Spinal cord (tissue), 10 donors: ENCODE measurements at places on chromosomes 12 and 14. TPM values are rescaled to one million over a fixed set of nuclear protein-coding genes. Genes with fewer than 3 reads are reported as not detected.
A peak's percentile ranks its signal among the peaks of the same experiment; 100 is the strongest.

The GUCY2C gene
- total RNA-seq = 0.10 TPM

GRCh38 chr12:24833513-24833912 is 115.4 kb downstream of the BCAT1 start:
- no peak overlapping the region for H3K4me3 ChIP-seq
- no peaks in the 10 kb centered on the region for H3K27me3 ChIP-seq
- no peaks in the 10 kb centered on the region for H3K4me1 ChIP-seq
- H3K36me3 ChIP-seq = peaks cover 2% of the 10 kb centered on the region

- H3K36me3 ChIP-seq = no peaks in the 10 kb centered on the region
- H3K27me3 ChIP-seq = no peaks in the 10 kb centered on the region
- no peak overlapping the region for H3K27ac ChIP-seq
- no peak for DNase-seq
- no peak overlapping the region for H3K4me3 ChIP-seq
Measured at GRCh38 chr14:92848887-92849286, 54.8 kb downstream of the GOLGA5 start.

DNA sequence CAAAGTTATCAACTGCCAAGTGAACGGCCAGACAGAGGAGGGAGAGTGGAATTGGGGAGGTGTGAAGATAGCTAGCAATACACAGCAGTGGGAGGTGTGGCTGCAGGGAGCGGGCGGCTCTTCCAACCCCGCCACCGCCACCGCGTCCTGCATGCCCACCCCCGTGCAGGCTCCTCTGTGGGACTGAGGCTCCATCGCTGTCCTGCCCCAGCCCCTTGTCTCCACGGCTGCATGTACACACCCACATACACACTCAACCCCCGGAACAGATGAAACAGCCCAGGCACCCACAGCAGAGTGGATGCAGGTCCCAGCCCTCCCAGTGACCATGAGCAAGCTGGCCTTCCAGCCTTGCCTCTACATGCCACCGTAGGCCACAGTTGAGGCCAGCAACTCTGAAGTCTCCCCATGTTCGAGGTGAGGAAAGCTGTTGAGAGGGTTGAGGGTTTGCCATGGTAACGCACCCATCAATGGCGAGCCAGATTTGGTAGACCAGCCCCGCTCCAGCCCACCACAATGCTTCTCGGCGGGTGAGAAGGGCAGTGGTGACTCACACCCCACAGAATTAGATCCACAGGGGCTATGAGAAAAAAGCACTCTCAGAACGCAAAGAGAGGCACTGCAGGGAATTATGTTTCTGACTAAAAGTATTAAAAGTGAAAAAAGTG is 39.3 kb downstream of the PITPNM2 start:
- no peak overlapping the region for H3K27ac ChIP-seq
- H3K4me1 ChIP-seq = peaks cover 70% of the 10 kb centered on the region
- no peaks in the 10 kb centered on the region for H3K27me3 ChIP-seq
- no peak overlapping the region for H3K4me3 ChIP-seq
- H3K36me3 ChIP-seq = peaks cover 8% of the 10 kb centered on the region

GRCh38 chr12:54641089-54641488 is 6.4 kb upstream of the LACRT start:
- DNase-seq = no peak
- H3K4me3 ChIP-seq = no peak overlapping the region
- H3K36me3 ChIP-seq = no peaks in the 10 kb centered on the region
- no peaks in the 10 kb centered on the region for H3K27me3 ChIP-seq
- no peak overlapping the region for H3K27ac ChIP-seq

- peak overlapping the region; percentile 94 for H3K4me3 ChIP-seq
- no peaks in the 10 kb centered on the region for H3K36me3 ChIP-seq
- H3K4me1 ChIP-seq = peaks cover 32% of the 10 kb centered on the region
- peaks cover 3% of the 10 kb centered on the region for H3K27me3 ChIP-seq
- DNase-seq = peak; percentile 91
Measured at GRCh38 chr12:89353188-89353822, 1.0 kb upstream of the DUSP6 start.

The SUOX gene
- 46.1 TPM for total RNA-seq

DNA sequence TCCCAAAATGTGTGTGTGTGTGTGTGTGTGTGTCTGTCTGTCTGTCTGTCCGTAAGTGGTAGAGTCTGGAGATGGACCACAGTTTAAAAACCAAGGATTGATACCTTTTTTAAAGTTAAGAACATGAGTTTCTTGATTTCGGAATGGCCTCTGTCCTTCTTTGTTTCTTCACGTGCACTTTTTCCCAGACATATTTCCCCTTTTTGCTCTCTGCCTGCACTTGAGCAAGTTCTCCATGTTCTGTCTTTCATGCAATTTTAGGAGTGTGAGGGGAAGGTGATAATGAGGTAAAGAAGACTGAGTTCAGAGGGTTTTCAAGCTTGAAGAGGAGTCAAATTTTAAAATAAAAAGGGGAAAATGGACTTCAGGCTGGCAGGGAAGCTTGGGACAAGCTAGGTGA is 12.7 kb downstream of the OLR1 start:
- H3K4me1 ChIP-seq = no peaks in the 10 kb centered on the region
- DNase-seq = no peak
- H3K27ac ChIP-seq = no peak overlapping the region
- no peak overlapping the region for H3K4me3 ChIP-seq

DNA sequence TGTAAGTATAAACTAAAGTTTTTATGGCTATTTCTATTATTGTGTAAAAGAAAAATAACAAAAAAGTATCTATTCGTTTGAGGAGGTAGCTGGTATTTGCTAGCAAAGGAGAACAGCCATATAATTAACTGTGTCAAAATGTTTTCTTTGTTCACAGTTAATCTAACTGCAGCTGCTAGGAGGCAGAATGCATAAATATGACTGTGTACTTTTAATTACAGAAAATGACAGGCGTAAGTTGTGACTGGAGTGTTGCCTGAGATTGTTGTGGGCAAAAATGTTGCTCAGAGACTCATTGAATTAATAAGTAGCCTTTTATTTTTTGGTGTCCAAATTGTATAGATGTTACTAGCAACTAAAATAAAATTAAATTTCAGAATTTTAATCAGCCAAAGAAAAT is 33.5 kb downstream of the PTPRO start:
- peaks cover 4% of the 10 kb centered on the region for H3K4me1 ChIP-seq
- H3K36me3 ChIP-seq = no peaks in the 10 kb centered on the region
- no peak for DNase-seq
- no peaks in the 10 kb centered on the region for H3K27me3 ChIP-seq
- no peak overlapping the region for H3K4me3 ChIP-seq

GRCh38 chr12:44465139-44465538 is 411.0 kb downstream of the NELL2 start:
- no peaks in the 10 kb centered on the region for H3K27me3 ChIP-seq
- no peaks in the 10 kb centered on the region for H3K4me1 ChIP-seq
- no peak overlapping the region for H3K27ac ChIP-seq
- no peak for DNase-seq

- no peak for DNase-seq
- no peak overlapping the region for H3K4me3 ChIP-seq
- H3K27me3 ChIP-seq = no peaks in the 10 kb centered on the region
- no peaks in the 10 kb centered on the region for H3K36me3 ChIP-seq
- H3K27ac ChIP-seq = no peak overlapping the region
Measured at GRCh38 chr12:105986779-105987684, 151.7 kb downstream of the NUAK1 start.

DNA sequence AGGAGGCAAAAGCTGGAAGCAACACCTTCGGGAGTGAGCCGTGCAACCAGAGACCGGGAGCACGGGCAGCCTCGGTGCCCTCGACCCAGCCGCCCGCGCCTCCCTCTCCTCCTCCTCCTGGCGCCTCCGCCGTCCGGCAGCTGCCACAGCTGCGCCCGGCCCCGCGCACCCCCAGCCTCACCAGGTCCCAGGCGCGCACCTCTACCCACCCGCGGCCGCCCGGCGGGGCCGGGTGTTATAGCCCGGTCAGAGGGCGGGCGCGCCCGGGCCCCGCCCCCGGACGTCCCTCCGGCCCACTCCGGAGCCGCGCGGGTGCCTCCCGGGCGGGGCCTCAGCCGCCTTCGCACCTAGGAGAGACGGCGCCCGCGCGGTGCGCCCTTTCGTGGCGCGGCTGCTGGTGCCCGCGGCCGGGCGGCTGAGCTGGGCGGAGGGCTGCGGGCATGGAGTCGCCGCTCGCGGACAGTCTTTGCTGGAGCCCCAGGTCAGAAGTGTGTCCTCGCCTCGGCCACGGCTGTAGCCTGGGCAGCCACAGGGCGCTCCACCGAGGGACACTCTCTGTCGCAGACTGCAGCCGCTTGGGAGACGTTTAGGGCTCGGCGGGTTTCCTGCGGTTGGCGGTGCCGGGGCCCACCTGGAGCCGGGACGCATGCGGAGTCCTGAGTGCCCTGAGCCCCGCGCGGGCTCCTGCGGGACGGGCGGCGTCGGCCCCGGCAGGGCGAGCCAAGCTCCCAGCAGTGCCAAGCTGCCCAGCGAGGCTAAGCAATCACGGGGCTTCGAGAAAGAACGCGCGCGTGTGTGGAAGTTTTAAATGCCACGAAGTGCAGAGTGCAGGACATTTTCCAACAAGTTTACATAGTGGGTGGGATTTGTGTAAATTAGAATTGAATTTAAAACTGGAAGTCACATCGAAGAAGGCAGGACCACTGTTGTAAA is at the start of gene CPM:
Gene CPM, minus strand, starts transcription at position 211 of the 933 bp plus-strand sequence. CDS start 334 bp downstream, outside the sequence.
- H3K36me3 ChIP-seq = no peaks in the 10 kb centered on the region
- peaks cover 10% of the 10 kb centered on the region for H3K4me1 ChIP-seq
- peak; percentile 26 for DNase-seq
- peaks cover 15% of the 10 kb centered on the region for H3K27me3 ChIP-seq

The HOXC9 gene
- total RNA-seq = 8.5 TPM

DNA sequence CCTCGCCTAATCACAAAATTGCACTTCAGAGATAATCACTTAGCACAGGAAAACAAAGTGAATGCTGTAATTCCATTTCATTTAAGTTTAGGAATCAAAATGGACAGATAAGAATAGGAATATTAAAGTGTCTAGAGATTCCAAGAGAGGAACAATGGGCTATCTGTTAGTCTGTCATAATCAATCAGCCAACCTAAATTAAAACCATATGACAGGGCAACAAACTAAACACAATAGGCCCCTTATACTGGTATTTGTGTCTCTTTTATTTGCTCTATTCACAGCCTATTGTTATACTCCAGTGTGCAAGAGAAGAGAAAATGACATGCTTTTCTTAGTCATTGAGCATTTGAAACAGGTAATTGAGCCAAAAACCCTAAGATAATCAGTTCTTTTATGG is 259.4 kb downstream of the PRKD1 start:
- H3K27me3 ChIP-seq = no peaks in the 10 kb centered on the region
- no peak for DNase-seq
- H3K27ac ChIP-seq = no peak overlapping the region
- H3K4me3 ChIP-seq = no peak overlapping the region
- H3K36me3 ChIP-seq = no peaks in the 10 kb centered on the region

The ENDOU gene
- total RNA-seq = 0.50 TPM

DNA sequence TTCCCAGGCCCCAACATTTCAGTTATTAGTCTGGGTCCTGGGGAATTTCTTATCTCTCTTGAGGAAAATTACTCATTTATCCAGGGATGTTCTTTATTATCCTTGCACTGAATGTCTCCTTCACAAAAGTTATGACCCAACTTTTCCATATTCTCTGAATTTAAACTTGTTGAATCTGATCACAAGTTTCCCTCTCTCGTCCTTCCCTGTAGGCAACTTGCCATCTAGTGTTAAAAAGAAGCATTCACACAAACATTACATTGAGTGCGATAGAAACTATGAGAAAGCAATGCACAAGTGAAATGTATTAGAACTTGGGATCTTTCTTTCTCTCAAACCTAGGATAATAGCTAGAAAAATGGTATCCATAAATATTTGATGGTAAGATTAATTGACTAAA is 608.4 kb downstream of the FSCB start:
- DNase-seq = no peak
- H3K27me3 ChIP-seq = no peaks in the 10 kb centered on the region
- H3K4me3 ChIP-seq = no peak overlapping the region
- H3K27ac ChIP-seq = no peak overlapping the region
- no peaks in the 10 kb centered on the region for H3K36me3 ChIP-seq
- H3K4me1 ChIP-seq = no peaks in the 10 kb centered on the region

GRCh38 chr14:53591816-53592215 is 364.8 kb downstream of the BMP4 start:
- H3K4me3 ChIP-seq = no peak overlapping the region
- no peaks in the 10 kb centered on the region for H3K4me1 ChIP-seq
- H3K27me3 ChIP-seq = no peaks in the 10 kb centered on the region
- no peaks in the 10 kb centered on the region for H3K36me3 ChIP-seq
- no peak overlapping the region for H3K27ac ChIP-seq
- DNase-seq = no peak

DNA sequence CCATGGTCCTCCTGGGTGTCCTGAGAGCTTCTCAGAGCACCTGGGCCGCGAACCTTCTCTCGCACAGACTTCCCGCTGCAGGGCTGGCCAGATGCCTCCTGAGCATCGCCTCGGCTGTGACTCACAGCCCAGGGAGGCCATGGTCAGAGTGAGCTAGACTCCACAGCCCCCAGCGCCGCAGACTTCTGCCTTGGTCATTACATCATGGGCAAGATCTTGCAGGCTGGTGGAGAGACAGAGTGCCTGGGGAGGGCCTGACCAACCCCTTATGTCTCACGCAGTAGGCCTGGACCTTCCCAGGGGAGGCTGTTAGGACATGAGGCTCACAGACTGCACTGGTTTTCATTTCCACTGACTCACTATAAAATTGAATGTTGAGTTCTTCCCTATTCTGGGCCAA is 41.8 kb downstream of the SMOC1 start:
- no peak overlapping the region for H3K4me3 ChIP-seq
- no peak overlapping the region for H3K27ac ChIP-seq
- no peak for DNase-seq
- peaks cover 4% of the 10 kb centered on the region for H3K36me3 ChIP-seq

GRCh38 chr14:93713726-93714405 is 74.4 kb downstream of the PRIMA1 start:
- peaks cover 47% of the 10 kb centered on the region for H3K4me1 ChIP-seq
- no peak overlapping the region for H3K27ac ChIP-seq
- H3K4me3 ChIP-seq = no peak overlapping the region

The TCHP gene
- total RNA-seq = 7.6 TPM

The GOLT1B gene
- 36.6 TPM for total RNA-seq

The HOXC4 gene
- 10.0 TPM for total RNA-seq

GRCh38 chr14:95047754-95048153 is 109.6 kb downstream of the DICER1 start:
- no peak for DNase-seq
- H3K36me3 ChIP-seq = no peaks in the 10 kb centered on the region
- no peaks in the 10 kb centered on the region for H3K4me1 ChIP-seq
- H3K27me3 ChIP-seq = no peaks in the 10 kb centered on the region

GRCh38 chr12:101001669-101002068 is 207.1 kb downstream of the ANO4 start:
- no peaks in the 10 kb centered on the region for H3K27me3 ChIP-seq
- no peaks in the 10 kb centered on the region for H3K36me3 ChIP-seq
- H3K27ac ChIP-seq = no peak overlapping the region
- DNase-seq = no peak
- H3K4me1 ChIP-seq = no peaks in the 10 kb centered on the region
- no peak overlapping the region for H3K4me3 ChIP-seq

The MSRB3 gene
- 24.0 TPM for total RNA-seq

- no peaks in the 10 kb centered on the region for H3K4me1 ChIP-seq
- no peak overlapping the region for H3K27ac ChIP-seq
- DNase-seq = no peak
- H3K27me3 ChIP-seq = no peaks in the 10 kb centered on the region
Measured at GRCh38 chr12:15806826-15807225, 17.6 kb upstream of the EPS8 start.

- H3K4me3 ChIP-seq = no peak overlapping the region
- no peaks in the 10 kb centered on the region for H3K27me3 ChIP-seq
- H3K4me1 ChIP-seq = no peaks in the 10 kb centered on the region
- no peaks in the 10 kb centered on the region for H3K36me3 ChIP-seq
Measured at GRCh38 chr14:38083039-38083438, 124.7 kb upstream of the SSTR1 start.

GRCh38 chr12:50174971-50175715 is 8.0 kb upstream of the CERS5 start:
- H3K36me3 ChIP-seq = peaks cover 12% of the 10 kb centered on the region
- H3K4me1 ChIP-seq = peaks cover 2% of the 10 kb centered on the region
- no peaks in the 10 kb centered on the region for H3K27me3 ChIP-seq
